ENCODE measurements at places on chromosomes 5 and 9.

- DNase-seq: no peak
These were observed 49.9 kb downstream of the LRRTM2 start for GRCh38 chr5:138824924-138825863.

DNA sequence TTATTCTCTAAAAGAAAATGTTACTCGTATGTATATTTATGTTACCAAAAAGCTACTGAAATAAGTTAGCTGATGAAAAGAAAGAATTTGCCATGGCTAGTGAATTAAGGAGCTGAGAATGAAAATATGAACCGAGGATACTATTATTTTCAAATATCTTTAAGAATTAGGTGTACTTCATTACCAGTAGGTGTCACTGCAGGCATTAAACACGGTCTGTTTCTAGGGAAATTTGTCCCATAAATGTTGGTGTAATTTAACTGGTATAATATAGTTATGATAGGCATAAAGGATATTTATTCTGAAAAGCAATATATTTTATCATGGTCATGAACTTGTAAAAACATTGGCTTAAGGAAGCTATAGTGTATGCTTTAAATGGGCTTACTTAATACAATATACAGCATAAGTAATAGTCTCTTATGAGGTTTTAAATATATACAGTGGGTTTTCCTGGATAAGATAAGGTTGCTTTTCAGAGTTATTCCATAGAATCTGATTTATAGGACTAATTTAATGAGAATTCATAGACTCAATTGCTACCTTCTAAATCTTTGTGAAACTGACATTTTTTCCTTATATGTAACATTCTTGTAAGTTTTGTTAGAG, 72.4 kb upstream of the MPDZ start:
- DNase-seq: peak; percentile 14

- DNase-seq: no peak
These were observed 2.9 kb downstream of the FPGS start for GRCh38 chr9:127805620-127806019.

- no peak for DNase-seq
These were observed 103.5 kb downstream of the RNF180 start for GRCh38 chr5:64269164-64269563.

DNA sequence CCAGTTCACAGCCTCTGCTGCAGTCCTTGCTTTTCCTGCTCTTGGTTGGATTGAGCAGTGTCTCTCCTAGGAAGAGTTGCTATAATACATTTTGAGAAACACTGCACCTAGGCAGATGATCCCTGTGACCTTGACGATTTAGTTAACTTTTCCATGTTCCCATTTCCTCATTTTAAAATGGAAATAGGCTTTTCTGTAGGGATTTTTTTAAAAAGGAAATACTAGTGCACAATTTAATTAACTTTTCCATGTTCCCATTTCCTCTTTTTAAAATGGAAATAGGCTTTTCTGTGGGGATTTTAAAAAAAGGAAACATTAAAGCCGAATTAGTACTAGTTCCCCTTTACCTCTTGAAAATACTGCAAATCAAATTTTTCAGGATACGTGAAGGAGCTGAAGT, 4.7 kb downstream of the ATP6V0E1 start:
- DNase-seq: no peak

DNA sequence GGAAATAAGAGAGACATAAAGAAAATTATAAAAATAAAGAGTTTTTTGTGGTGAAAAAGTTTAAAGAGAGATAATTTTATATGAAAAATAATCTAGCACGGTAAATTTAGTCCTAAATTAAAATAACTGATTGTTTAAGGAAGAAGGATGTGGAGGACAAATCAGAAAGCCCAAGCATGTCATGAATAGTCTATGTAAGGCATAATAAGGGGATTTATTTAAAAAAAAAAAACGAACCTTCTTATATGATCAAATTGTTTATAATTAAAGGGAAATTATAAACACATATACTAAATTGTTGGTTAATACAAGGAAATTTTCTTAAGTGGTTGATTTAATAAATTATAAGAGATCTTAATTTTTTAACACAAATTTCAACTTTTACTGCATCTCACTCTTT, 551.8 kb upstream of the TYRP1 start:
- DNase-seq: no peak

GRCh38 chr5:98791001-98791519, 17.6 kb downstream of the RGMB start:
- DNase-seq: no peak

GRCh38 chr9:117083559-117083958, 331.3 kb downstream of the ASTN2 start:
- no peak for DNase-seq

DNA sequence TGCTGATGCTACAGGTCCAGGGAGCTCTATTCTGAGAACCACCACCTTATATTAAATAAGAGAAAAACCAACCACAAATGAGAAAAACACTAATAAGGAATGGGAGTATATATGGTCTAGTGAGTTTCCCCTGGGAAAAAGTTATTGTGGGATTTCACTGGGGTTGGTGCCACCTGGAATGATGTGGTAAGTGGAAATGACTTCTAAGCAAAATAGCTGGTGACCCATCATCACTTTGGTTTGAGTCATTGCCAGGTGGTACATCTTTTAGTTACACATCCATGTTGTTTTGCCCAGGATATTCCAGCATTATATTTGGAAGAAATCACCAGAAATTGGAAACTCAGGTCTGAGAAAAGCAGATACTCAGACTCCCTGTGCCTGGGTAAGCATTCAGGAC, 437.3 kb downstream of the DTWD2 start:
- no peak for DNase-seq

DNA sequence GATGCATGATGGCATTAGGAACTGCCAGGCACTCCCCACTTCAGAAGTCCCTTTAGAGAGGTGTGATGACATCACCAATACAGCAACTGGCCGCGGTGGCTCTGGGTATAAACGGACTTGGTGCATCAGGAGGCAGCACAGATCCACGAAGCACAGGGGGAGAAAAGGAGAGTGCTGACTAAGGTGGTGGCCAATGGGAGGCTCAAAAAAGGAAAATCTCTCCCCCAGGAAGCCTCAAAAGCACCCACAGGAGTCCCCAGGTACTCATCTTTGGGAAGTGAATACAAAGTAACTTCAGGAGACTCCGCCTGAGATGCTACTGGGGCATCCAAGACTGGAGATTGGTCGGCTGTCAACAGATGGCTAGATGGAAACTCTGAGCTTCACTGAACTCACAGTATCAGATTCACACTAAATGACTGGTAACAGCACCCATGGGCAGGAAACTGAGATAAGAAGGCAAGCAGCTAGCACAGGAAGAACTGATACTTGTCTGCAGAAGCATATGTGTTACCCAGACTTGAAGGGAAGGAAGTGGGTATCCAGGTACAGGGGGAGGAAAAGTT, 7.6 kb downstream of the TTC39B start:
- no peak for DNase-seq

DNA sequence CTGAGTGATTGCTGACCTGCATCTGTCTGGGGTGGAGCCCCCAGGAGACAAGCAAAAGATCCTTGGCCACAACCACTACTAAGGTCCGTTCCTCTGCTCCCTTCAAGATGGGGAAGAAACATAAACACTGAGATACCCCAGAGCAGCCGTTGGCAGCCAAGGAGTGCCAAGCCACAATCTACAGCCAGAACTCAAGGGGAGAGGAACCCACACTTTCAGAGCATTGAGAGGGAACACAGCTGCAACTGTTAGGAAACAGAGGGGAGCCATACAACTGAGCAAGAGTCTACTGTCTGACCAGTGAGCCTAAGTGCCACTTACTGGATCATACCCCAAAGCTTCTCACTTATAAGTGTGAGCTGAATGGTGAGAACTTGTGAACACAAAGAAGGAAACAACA, 44.6 kb upstream of the ADRB2 start:
- no peak for DNase-seq

DNA sequence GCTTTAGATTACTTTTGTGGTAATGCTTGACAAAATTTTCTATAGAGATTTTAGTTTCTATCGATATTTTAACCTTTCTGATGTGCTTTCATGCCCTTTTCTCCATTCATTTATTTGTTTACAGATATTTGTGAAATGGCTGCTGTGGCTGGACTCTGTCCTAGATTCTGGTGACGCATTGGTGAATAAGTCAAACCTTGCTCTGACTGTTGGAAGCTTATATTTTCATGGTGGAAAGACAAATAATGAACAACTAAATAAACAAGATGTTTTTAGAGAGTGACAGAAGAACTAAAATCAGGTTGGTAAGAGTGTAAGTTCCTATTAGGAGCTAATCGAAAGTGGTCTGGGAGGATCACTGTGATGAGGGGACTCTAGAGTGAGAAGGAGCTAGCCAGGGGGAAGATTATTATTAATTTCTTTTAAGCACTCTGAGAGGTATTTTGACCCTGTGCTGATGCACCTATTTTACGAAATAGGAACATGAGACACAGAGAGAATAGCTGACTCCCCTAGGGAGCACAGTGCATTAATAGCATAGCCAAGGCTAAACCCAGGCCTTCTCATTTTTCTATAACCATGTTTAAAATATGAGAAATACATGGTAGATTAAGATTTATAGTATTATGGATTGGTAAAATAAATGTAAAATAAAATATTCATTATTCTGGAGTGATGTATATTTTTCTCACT, 411.9 kb upstream of the ARRDC3 start:
- no peak for DNase-seq

- DNase-seq: no peak
These were observed 14.2 kb upstream of the PHYKPL start for GRCh38 chr5:178246624-178247279.

DNA sequence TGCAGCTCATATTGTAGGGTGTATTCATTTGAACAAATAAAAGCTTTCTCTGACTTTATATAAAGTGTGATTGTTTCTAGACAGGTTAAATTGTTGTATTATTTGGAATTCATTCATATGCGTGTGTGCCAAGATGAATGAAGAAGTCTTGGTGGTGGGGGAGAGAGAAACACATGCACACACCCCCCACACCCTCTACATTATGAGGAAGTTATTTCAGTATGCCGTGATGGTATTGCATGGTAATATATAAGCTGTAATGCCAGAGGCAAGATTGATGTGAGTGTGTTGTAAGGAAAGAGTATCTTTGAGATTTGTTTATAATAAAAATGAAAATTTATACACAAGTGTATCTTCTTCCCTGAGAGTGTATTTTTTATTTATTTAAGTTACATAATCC, 71.0 kb downstream of the IPO11 start:
- DNase-seq: no peak

GRCh38 chr5:106854105-106854687, 816.5 kb downstream of the EFNA5 start:
- DNase-seq: no peak

DNA sequence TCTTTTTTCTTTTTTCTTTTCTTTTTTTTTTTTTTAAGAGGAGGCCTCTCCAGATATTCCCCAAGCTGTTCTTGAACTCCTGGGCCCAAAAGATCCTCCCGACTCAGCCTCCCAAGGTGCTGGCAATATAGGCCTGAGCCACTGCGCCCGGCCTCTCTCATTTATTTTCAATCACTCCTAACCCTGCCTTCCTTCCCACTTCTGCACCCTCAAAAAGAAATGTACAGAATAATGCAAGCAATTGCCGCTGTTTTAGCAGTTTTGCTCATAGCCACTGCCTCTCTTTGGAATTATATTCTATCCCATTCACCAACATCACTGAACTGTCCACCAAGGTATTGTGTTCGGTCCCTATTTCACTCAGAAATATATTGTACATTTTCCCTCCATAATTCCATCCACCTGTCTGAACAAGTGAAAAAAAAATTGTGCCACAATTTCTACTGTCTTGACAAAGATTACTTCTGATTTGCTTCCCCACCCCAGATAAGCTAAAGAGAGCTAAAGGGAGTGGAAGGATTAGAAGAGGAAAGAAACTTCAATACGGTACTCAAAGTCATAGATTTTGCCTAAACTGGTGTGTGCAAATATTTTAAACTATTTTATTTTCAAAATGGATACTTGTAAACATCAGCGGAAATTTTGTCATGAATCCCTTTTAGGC, 1.9 kb downstream of the FNBP1 start:
- no peak for DNase-seq

- DNase-seq: no peak
These were observed 56.2 kb downstream of the CAMK4 start for GRCh38 chr5:111280282-111280951.

- DNase-seq: no peak
These were observed 40.8 kb downstream of the LIFR start for GRCh38 chr5:38515646-38516045.

DNA sequence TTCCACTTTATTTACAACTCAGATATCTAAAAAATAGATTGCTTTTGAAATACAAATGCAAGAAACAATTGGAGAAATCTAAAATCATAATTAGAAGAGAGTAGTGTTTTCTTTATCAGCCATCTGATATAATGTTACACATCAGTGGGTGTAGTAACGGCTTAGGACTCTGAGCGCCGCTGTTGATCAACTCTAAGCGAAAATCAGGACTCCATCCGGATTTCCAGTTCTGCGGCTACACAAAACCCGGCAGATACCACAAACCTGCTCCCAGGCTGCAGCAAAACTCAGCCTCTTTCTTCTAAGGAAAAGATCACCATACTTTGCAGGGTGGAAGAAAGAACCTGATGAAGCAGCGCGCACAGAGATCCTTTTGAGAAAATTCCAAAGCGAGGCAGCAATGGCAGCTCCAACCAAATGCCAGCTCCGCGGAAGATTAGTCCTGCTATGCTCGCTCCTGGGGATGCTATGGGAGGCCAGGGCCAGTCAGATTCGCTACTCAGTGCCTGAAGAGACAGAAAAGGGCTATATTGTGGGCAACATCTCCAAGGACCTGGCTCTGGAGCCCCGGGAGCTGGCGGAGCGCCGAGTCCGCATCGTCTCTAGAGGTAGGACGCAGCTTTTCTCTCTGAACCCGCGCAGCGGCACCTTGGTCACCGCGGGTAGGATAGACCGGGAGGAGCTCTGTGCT, at the start of gene PCDHGA9:
Gene PCDHGA9 (plus strand): TSS at position 226 of the 691 bp plus-strand sequence. CDS start 175 bp downstream, at position 401.
- DNase-seq: no peak

GRCh38 chr5:168858371-168858770, 279.2 kb upstream of the PANK3 start:
- no peak for DNase-seq

DNA sequence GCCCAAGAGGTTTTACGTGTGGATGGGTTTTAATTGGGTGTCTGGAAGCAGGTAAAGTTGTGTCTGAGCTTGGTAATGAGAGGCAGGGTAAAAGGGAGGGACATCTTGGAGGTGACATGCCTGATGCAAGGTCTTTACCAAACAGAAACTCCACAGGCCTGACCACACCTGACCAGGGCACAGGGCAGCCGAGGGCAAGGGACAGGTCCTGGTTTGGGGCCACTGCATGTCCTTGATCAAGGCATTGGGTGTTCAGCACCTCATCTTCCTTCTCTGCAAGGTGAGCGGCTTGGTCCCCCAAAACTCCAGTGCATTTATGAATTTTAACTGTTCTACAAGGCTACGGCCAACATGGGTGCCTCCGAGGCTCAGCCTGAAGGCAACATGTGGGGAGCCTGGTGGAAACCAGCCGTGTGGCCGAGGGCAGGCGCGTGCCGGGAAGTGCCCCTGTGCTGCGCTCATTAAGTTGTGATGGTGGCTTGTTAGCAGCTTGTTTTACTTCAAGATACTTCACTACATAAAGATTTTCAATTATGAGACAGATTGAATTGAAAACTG, 30.7 kb upstream of the LPCAT1 start:
- DNase-seq: no peak

- no peak for DNase-seq
These were observed 422.3 kb downstream of the TMEM232 start for GRCh38 chr5:110304176-110304575.

GRCh38 chr9:70031141-70031545, 12.5 kb upstream of the MAMDC2 start:
- peak; percentile 44 for DNase-seq
